Small intestine (tissue), 16 donors: ENCODE measurements at places on chromosomes 6 and 20. TPM values are rescaled to one million over a fixed set of nuclear protein-coding genes. Genes with fewer than 3 reads are reported as not detected.

The PNISR gene
- 25.3 TPM for polyA plus RNA-seq

The BMP5 gene
- polyA plus RNA-seq: not detected

The ZSCAN16 gene
- 11.3 TPM for polyA plus RNA-seq

The IMPG1 gene
- polyA plus RNA-seq: 2.3 TPM

The BNIP5 gene
- polyA plus RNA-seq: 9.2 TPM

The RPS21 gene
- polyA plus RNA-seq: 2,127 TPM

The TFAP2B gene
- polyA plus RNA-seq: not detected

The TMEM244 gene
- polyA plus RNA-seq: not detected

The RPL10A gene
- 724 TPM for polyA plus RNA-seq

The HLA-B gene
- polyA plus RNA-seq: 1,749 TPM

DNA sequence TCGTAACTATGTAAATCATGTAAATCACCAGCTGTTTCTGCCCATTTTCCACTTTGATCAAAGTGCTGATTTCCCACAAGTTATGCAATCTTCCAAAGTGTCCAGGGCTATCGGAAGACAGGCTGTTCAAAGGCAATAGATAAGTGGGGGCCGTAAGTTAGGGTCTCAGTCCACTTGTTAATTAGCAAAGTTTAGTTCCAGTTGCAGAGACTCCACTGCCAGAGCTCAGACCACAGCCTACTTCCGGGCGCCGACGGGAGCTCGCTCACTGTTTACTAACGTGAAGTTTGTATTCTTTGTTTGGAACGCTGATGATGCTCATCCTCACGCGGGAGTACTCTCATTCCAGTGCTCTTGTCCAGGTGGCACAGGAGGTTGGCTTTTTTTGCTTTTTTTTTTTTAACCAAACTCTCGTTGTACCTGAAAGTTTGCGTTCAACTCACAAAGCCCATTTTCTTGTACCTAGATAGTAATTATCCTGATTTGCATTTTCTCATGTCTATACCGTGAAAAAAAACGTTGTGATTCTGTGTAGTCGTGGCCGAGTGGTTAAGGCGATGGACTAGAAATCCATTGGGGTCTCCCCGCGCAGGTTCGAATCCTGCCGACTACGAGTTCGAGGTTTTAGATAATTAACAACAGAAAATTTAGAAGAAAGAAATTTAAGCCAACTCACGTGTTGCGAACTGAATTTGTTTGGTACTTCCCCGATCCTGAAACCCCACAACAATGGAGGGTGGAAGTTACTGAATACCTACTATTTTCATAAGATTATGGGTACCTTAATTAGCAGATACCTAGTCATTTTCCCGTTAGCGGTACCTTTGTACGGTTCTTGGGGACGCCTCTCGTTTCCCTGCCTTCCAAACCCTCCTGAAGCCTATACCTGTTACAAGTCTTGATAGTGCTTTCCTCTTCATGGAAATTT is 29.9 kb upstream of the ZNF184 start:
- peak; percentile 65 for DNase-seq

DNA sequence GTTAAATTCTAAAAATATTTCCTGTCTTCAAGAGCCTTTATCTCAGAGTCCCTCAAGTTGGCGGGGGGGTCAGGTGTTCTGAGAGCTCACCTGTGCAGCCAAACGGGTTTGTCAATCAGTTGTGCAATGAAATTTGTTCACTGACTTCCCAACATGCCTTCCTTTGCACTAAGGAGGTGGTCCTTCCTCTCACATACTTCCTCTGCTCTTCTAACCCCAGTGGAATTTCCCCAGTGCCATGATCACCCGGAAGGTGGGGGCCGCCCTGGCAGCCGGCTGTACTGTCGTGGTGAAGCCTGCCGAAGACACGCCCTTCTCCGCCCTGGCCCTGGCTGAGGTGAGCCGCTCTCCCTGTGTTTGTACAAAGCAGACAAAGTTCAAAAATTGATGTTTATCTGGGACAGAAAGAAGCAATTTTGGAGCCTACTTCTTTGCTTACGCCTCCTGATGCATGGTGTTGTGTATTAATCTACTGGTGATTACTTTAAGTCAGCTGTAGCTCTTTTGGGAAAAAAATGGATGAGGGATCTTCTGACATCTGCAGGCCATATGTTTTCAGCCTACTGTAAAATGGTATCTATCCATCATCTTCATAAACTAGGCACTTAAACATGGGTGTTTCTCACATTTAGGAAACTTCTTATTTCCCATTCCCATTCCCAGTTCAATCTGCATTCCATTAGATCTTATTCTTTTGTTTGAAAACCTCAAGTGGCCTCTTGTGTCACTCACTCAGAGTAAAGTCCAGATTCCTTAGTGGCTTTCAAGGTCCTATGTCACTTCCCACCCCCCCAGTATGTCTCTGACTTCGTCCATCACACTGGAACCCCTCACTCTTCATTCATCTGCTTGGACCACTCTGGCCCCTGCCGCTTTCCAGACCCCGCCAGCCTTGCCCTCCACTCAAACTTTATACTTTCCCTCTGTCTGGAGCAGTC is 10.1 kb downstream of the ALDH5A1 start:
- peak; percentile 13 for DNase-seq

DNA sequence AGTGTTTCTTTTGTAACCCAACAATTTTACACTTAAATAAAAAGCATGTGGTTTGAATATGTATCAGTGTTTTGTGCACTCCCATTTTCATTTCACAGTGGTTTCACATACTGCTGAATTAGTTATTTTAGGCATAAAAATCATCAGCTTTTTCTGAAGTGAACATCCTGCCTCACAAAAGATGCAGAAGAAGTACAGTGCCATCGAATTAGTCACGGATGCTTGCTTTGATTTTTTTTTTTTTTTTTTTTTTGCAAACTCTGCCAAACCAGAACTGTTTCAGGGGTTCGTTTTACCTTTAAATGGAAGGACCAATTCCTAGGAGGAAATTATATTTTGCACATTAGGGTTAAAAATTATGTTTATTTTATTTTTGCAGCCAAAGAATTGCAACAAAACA is 158.6 kb downstream of the RPS12 start:
- DNase-seq: no peak

GRCh38 chr6:78578430-78578829 is 288.9 kb upstream of the IRAK1BP1 start:
- DNase-seq: no peak

GRCh38 chr20:60040471-60041162 is 82.4 kb downstream of the CDH26 start:
- DNase-seq: no peak

DNA sequence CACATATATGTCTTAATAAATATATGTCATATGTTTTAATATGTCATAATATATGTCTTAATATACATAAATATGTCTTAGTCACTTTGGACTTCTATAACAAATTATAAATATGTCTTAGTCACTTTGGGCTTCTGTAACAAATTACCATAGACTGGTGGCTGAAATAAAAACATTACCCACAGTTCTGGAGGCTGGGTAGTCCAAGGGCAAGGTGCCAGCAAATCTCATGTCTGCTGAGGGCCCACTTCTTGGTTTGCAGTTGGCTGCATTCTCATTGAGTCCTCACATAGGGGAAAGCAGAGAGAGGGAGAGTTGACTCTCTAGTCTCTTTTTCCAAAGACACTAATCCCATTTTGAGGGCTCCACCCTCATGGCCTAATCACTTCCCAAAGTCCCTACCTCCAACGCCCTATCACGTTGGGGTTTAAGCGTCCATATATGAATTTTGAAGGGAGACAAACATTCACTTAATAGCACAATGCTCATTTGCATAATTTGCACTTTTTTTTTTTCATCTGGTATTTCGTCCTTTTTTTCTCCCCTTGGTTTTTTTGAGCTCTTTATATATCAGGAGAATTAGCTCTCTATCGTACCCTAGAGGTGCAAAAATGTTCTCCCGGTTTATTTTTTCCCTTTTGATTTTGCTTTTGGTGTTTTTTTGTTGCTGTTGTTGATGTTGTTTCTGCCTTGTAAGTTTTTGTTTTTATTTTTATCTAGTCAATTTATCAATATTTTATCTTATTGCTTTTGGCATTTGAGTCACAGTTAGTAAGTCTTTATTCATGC is 266.4 kb downstream of the PLCB1 start:
- no peak for DNase-seq

GRCh38 chr6:56292505-56293181 is 45.3 kb upstream of the COL21A1 start:
- peak; percentile 57 for DNase-seq

GRCh38 chr20:45293041-45294002 is 13.3 kb upstream of the RBPJL start:
- peak; percentile 73 for DNase-seq

DNA sequence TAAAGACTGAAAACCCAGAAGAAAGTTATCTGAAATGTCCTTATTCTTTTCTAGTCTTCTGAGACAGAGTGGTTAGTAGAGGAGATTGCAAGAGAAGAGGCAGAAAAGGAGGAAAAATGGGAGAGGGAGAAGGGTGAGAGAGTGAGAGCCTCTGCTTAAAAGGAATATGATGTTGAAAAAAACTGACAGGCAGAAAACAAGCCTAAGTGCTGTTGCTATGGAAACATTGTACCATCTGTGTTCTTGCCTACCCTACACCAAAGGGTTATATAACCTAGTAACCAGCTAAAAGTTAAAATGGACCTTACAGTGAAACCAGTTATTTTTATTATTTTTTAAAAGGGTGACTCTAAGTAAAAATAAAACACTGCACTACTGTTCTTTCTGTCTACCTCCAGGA is 28.3 kb upstream of the SH3BGRL2 start:
- no peak for DNase-seq

DNA sequence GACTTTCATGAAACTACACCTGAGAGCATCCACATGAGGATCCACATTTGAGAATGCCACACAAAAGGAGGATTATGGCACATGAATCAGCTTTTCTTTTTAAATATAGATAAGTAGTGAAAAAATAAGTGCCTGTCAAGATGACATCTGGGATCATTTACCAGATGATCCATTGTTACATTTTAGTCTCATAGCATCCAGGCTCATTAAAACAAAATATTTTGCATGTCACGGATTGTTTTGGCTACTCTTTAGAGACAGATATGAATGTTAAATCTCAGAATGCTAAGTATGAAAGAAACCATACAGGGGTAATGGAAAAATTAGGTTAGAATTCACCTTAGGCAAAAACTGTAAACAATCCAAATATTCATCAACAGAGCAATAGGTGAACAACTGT is 66.7 kb downstream of the MYO6 start:
- no peak for DNase-seq

GRCh38 chr6:44253307-44254101 is 3.8 kb downstream of the SLC35B2 start:
- peak; percentile 57 for DNase-seq
